AG10803 (cell line): ENCODE measurements at places on chromosomes 3 and 15.

GRCh38 chr3:58151637-58152036 is 59.1 kb downstream of the DNASE1L3 start:
- DNase-seq, result peak; percentile 11

DNA sequence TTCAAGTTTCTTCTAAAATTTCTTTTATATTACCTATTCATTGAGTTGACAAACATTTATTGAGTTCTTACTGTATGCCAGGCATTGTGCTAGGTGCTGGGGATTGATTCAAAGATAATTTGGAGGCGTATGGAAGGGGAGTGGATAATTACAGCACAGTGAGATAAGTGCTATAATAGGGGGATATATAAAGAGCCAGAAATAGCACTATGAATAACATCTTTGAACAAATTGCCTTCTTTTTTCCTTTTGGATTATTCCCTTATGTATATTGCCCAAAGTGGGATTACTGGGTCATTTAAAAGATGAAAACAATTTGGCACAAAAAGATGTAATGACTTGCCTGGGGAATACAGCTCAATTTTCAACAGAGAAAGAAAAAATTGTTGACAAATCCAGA is 64.6 kb downstream of the LPP start:
- DNase-seq, result no peak

DNA sequence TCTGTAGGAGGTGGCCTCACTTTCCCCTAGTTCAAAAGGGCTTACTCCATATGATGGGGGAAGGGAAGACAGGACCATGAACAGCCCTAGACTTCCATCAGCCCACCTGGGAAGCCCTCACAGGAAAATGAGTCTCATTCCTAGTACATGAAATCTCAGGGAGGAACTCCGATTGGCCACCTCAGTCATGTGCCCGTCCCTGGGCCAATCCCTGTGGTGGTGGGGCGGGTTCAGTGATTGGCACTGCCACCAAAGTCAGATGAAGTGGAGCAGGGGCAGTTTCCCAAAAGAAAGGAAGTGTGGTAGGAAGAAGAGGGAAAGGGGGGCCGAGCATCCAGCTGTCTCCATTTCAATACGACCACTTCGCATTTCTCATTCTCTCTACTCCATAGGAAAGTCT is 25.9 kb upstream of the GP9 start:
- DNase-seq, result no peak

DNA sequence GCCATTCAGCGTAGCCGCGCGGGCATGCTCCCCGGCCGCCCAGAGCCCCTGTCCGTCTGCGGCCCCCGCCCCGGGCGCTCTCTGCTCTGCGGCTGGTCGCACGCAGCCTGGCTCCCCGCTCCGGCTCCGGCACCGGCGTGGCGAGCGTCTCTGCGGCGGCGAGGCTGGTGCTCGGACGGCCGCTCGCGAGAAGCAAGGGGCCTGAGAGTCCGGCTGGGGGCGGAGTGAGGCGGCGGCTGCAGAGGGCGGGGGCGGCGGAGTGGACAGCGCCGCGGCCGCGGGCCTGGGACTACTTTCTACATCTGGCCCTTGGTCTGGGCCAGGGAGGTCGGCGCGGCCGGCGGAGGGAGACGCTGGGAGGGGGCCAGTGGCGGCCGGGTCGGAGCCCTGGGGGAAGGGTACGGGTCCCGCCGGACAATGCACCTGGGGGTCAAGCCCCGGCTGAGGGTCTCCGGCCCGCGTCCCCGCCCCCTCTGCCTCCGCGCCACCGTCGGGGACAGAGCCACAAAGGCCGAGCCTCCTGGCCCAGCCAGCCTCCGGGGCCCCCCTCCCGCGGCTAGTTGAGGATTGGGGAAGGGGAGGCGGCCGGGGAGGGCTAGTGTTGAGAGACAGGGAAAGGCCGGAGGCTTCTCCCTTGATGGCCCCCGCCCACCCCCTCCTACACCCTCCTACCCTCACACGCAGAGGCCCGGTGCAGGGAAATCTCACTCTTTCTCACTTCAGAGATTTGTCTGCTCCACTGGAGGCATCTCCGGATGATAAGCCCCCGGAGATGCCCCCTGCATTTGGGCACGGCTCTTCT is at the start of gene PRTG:
PRTG (minus strand) TSS at position 226 of the 802 bp plus-strand sequence; CDS start at position 5, 221 bp downstream.
- DNase-seq, result peak; percentile 42

- DNase-seq, result no peak
These were observed 51.5 kb upstream of the CHST2 start for GRCh38 chr3:143068059-143068458.

GRCh38 chr15:60840703-60841411 is 361.9 kb upstream of the ICE2 start:
- no peak for DNase-seq

DNA sequence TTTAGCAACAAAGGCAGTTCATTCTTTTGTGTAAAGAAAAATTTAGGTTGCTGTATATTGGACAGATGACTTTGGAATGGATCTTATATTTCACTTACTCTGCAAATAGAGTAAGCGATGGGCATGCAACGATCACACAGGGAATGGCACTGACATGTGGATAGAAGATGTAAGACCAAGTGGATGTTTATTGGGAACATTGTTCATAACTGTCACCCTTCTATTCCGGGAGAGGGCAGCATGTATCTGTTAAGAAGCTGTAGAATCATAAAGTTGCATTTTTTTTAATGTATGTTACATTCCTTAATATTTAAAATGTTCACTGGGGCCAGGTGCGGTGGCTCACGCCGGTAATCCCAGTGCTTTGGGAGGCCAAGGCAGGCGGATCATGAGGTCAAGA is 41.2 kb downstream of the HPS3 start:
- no peak for DNase-seq

GRCh38 chr3:160124224-160124623 is 101.0 kb upstream of the C3orf80 start:
- DNase-seq, result no peak
